GM12878 (cell line): ENCODE measurements at places on chromosomes 13 and 19.

DNA sequence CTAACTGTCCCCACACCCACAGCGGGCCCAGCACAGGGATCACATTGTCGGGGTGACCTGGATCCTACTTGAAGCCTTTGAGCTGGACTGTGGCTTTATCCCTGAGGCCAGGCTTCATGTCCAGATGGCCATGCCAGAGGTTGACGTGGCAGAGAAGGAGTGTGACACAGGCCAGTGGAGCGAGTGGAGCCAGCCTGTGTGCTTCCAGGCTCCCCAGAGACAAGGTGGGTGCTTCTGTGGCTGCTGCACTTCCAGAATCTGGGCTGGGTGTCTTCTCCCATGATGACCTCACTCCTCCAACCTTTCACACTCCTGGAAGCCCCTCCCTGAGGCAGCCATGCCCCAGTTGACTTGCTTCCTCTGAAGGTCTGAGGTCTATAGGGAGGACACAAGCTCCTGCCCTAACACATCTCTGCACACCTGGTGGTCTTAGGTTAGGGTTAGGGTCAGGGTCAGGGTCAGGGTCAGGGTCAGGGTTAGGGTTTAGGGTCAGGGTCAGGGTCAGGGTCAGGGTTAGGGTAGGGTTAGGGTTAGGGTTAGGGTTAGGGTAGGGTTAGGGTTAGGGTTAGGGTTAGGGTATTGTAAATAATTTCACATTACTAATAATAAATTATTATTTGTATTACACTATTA, 13.1 kb upstream of the MZF1 start:
- DNase-seq, result no peak

DNA sequence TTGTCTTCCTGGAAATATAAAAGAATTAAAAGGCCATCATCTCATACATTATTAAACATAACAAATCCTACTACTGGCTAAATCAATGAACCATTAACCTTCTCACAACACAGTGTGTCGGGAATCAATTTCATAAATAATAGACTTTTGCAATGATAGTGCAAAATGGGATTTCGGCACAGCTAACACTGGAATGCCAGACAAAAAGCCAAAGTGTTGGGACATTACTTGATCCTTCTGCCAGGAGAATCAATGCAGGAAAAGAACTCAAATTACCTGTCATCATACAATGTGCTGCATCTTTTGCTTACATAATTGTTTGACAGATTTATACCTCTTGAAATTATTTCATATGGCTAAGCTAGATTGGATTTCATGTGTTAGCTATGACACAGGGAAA, 334.3 kb downstream of the MTUS2 start:
- DNase-seq, result no peak

DNA sequence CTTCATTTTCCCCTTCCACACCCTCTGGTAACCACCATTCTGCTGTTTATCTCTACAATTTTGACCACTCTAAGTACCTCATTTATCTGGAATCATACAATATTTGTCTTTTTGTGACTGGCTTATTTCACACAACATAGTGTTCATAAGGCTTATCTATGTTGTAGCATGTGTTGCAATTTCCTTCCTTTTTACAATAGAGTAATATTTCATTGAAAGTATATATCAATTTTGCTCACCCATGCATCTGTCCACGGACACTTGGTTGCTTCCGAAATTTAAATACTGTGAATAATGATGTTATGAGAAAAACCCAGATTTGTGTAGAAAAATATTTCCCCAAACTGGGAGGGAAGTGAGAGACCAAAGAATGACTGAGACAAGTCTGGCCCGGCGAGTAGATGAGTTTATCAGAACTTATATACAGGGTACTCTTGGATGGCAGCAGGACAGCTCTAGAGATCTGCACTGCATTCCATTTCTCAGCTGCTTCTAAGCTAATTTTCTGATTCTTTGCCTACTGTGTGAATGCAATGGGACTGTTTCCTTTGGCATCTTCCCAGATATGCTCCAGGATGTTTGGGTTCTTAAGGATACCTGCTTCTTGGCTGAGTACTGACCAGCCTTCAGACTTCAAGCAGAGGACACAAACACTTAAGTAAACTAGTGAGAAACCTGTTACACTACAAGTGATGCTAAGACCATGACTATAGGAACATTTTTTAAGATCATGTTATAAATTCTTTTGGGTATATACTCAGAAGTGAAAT, 834.0 kb upstream of the PCDH9 start:
- no peak for DNase-seq

GRCh38 chr13:40159736-40160135, 504.3 kb downstream of the COG6 start:
- no peak for DNase-seq

DNA sequence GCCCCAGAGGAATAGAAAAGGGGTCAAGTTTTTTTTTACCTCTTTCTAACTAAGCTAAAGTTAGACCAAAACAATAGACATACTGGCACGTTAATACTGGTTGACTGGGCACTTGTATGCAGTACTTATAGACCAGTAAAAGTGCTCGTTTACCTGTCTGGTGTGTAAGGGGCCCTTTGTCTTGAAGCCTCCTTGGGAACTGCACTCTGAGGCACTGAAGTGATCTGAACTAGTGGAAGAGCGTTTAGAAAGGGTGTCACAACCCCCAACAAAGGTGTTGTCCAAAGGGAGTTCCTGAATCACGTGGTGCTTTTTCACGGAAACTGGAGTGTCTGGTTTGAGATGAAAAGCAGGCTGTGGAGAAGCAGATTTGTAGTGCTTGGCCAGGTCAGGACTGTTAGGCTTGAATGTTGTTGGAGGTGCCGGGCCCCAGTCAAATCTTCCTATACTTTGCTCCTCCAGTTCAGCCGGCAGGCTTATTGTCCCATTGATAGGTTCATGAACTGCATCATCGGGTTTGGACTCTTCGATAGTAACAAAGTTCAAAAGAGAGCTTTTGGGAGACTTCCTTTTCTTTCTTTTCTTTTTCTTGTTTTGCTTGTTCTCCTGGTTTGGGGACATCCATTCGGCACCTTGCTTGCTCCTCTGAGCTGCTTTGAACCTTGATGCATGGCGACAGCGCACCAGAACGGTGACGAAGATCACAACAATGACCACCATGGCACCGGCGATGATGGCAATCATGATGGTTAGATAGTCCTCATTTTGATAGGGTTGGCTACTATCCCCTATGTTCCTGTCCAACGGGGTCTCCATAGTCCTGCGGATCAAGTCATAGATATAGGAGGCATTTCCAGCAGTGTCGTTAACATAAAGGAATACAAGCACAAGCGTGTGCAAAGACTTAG, 4.6 kb downstream of the PCDH9 start:
- no peak for DNase-seq

DNA sequence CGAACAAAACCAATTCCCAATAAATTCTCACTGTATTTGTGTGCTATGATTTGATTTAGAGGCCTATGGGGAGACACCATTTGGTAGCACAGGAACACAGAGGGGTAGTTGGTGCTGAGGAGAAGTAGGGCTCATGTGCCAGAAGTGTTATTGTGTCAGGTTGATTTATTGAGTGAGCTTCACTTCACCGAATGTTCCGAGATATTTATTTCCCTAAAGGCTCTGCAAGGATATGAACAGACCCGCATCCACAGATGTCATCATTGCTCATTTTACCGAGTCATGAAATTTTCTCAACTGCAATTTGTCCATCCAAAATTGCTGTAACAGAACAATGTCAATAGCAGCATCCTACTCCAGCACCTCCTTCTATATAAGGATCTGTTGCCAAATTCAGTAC, 69.5 kb downstream of the DACH1 start:
- DNase-seq, result no peak
